Anterior cingulate cortex (tissue), 58 donors: ENCODE measurements at places on chromosomes 2 and 18.

DNA sequence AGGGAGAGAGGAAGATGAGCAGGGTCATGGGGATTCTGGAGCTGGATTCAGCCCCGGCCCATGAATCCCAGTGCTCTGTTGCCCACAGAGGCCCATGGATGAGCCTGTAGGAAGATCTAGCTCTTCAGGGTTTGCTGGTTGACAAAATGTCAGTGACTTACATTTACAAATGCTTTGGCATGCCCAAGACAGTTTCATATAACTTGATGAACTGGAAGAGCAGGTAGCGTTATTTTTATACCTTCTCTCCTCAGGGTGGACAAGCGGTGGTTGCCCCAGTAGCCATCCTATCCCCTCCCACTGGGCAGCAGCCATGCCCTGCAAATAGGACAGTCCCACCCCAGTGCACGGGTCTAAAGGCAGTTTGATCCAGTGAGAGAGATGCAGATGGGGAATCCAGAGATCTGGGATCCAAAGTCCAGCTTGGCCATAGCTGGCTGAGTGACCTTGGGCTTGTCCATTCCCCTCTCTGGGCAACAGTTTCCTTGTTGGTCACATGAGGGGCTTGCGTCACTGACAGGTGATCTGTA is 21.5 kb upstream of the KCNK3 start:
- DNase-seq: no peak

GRCh38 chr2:121256720-121257479 is 28.1 kb downstream of the TFCP2L1 start:
- no peak for DNase-seq

GRCh38 chr18:46718501-46719341 is 38.1 kb downstream of the ST8SIA5 start:
- DNase-seq: no peak

GRCh38 chr2:228063558-228063957 is 117.9 kb downstream of the SPHKAP start:
- DNase-seq: no peak

- peak; percentile 78 for DNase-seq
Measured at GRCh38 chr2:231052494-231053451, 3.9 kb upstream of the PSMD1 start.
